Activated CD4-positive, alpha-beta T cell treated with anti-CD3 and anti-CD28 coated beads for 48 hours (primary cell): ENCODE measurements at places on chromosomes 2 and 18.

GRCh38 chr2:104774631-104775030 lies 79.3 kb upstream of the POU3F3 start:
- DNase-seq = no peak

DNA sequence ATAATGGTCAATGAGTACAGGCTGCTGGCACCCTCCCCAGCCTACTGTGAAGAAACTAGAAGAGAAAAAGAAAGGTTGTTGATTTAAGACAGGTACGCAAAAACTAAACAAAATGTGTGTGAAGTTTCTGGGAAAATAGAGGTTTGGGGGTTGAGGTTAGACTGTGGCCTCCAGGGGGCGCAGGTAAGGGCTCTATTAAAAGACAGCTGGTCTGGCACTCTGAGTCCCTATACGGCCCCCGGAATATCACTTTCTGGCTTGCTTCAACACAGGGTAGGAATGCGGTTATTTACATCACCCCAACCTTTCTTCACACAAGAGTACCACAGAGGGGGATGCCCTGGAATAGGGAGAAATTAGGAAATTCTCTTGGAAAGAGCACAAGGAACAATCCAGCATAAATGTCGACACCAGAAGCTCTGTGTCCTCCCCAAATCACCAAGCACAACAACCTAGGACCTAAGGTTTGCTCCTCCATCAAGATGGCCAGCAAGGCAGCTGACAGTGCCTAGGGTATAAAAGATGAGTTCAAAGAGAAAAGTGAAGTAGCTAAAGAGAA lies 480.8 kb upstream of the KLHL29 start:
- DNase-seq = peak; percentile 36

DNA sequence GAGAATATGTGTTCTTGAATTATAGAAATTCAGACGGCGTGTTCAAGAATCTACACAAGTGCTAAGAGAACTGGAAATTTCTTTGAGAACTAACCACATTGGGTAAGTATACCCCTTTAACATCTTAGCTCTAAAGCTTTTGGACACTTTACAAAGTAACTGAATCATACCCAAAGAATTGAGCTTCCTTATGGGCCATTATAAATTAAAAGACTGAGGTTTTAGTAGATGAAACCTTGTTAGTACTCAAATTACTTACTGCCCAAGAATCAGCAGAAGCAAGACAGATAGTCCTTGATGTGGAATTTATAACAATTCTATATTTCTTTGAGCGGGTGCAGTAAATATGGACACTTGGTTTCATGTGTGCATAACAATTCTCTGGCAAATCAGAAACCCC lies 168.3 kb downstream of the PRPF40A start:
- no peak for DNase-seq

DNA sequence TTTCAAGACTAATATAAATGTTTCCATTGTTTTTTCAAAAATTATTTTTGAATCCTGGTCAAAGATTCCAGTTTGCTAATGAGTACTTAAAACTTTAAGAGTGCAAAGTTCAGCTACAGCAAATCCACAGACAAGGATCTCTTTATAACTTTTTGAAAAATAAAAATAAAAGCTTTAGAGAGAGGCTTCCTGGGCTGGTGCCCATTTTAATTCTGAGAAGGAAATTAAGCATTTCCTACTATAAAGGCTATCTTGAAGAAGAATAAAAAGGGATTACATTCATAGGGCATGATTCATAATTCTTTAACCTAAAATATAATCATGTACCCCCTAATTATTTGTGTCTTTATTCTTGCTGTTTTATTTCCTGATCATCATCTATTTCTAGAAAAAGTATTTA lies 38.2 kb downstream of the DNAJC10 start:
- no peak for DNase-seq

GRCh38 chr2:70557171-70557838 lies 3.7 kb upstream of the TGFA start:
- no peak for DNase-seq

- DNase-seq = no peak
Observed at GRCh38 chr2:120896901-120897300, 161.2 kb downstream of the GLI2 start.

GRCh38 chr18:63365876-63366212 lies 1.2 kb downstream of the KDSR start:
- peak; percentile 27 for DNase-seq

DNA sequence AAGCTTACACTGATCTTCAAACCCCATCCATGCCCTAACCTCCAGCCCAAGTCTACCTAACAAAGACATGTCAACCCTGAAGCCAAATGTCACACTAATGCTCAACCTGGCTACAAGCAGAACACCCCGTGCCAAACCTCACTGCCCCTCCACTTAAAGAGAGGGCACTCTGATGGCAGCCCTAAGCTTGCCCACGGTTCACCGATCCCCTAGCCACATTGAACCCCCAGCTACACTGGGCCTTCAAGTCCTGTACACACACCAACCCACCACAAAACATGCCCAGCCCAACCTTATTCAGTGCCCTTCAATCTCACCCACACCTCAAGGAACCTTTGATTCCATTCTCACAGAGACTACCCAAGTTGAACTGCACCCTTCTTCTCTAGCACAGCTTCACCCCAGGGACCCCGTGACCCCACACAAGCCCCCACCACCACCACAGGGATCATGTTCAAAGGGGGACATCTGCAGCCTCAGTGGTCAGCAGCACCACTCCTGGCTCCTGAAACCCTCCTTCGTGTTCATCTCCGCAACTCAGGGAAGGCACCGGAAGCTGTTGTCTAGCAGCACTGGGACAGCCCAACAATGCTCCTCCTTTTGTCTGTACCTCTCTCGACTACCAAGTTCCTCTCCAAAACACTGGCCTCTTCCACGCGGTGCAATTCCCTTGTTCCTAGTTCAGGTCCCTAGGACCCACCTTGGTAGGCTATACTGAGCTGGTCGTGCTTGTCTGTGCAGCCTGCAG lies 218.8 kb downstream of the CYP26B1 start:
- DNase-seq = no peak
